CD8-positive, alpha-beta memory T cell (primary cell): ENCODE measurements at places on chromosomes 1 and 21. TPM values are rescaled to one million over a fixed set of nuclear protein-coding genes. Genes with fewer than 3 reads are reported as not detected.

AIRE gene
- total RNA-seq = not detected

- no peaks in the 10 kb centered on the region for H3K36me3 ChIP-seq
- no peaks in the 10 kb centered on the region for H3K27me3 ChIP-seq
- no peak for DNase-seq
- H3K27ac ChIP-seq = no peak overlapping the region
- no peaks in the 10 kb centered on the region for H3K4me1 ChIP-seq
Measured at GRCh38 chr1:164645921-164646320, 86.9 kb downstream of the PBX1 start.

GRCh38 chr1:118918230-118918939, 69.8 kb downstream of the TBX15 start:
- H3K36me3 ChIP-seq = no peaks in the 10 kb centered on the region
- H3K27me3 ChIP-seq = no peaks in the 10 kb centered on the region
- H3K4me1 ChIP-seq = no peaks in the 10 kb centered on the region
- no peak overlapping the region for H3K27ac ChIP-seq
- DNase-seq = no peak
- H3K4me3 ChIP-seq = no peak overlapping the region

- no peaks in the 10 kb centered on the region for H3K36me3 ChIP-seq
- DNase-seq = no peak
- peaks cover 8% of the 10 kb centered on the region for H3K4me1 ChIP-seq
- H3K4me3 ChIP-seq = no peak overlapping the region
- H3K27me3 ChIP-seq = no peaks in the 10 kb centered on the region
Measured at GRCh38 chr1:53686091-53686964, 52.6 kb downstream of the GLIS1 start.

DNA sequence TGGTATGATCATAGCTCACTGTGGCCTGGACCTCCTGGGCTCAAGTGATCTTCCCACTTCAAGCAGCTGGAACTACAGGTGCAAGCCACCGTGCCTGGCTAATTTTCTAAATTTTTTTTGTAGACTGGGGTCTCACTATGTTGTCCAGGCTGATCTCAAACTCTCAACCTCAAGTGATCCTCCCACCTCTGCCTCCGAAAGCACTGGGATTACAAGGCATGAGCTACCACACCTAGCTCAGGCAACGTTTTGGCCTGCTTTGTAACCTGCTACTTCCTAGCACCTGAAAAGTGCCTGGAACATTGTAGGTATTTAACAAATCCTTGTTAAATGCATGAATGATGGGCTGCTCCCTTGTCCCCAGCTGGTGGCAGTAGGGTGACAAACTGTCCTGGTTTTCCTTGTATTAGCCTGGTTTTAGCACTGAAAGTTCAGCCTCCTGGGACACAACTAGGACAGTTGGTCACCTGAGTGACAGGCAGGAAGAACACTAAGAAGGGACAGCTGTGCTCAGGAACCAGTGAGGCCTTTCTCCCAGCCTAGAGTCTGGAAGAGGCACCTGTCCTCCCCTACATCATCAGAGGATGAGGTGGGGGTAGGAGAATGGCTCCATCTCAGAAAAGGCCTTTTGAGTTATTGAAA, 88.5 kb upstream of the CD34 start:
- DNase-seq = no peak
- no peak overlapping the region for H3K4me3 ChIP-seq
- no peak overlapping the region for H3K27ac ChIP-seq
- H3K36me3 ChIP-seq = no peaks in the 10 kb centered on the region
- no peaks in the 10 kb centered on the region for H3K27me3 ChIP-seq
- no peaks in the 10 kb centered on the region for H3K4me1 ChIP-seq

GRCh38 chr1:198113342-198113750, 43.5 kb upstream of the NEK7 start:
- DNase-seq = no peak
- H3K27ac ChIP-seq = no peak overlapping the region
- H3K4me1 ChIP-seq = no peaks in the 10 kb centered on the region
- no peaks in the 10 kb centered on the region for H3K36me3 ChIP-seq
- H3K27me3 ChIP-seq = no peaks in the 10 kb centered on the region
- no peak overlapping the region for H3K4me3 ChIP-seq

DNA sequence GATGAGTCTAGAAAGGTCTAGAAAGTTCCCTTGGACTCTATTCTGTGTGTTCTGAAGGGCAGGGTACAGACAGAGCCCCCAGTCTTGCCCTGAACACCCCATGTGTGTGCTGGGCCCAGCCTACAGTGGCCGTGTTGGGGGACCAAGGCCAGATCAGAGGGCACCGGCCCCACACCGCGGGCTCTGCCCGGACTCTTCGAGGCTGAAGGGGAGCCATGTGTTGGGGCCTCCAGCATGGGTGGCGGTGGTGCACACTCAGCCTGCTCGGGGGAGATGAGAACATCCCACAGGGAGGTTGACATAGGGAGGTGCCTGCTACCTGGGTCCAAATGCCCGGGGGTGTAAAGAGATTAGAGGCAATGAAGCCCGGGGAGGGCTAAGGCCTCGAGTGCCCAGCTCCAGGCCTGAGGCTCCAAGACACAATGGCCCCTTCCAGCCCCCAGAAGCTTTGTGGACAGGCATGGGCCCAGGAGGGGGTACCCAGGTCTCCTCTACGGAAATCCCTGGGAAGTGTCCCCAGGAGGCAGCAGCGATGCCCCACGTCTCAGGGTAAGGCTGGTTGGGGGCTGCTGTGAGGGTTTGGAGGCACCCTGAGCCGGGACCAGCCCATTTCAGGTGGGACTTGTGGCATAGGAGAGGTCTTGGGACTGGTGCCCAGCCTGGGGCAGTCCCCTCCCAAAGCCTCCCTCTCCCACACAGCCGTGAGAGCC, 12.1 kb downstream of the ARHGEF16 start:
- H3K4me1 ChIP-seq = no peaks in the 10 kb centered on the region
- H3K36me3 ChIP-seq = no peaks in the 10 kb centered on the region
- no peak overlapping the region for H3K27ac ChIP-seq

WDR64 gene
- not detected for total RNA-seq

SLC45A1 gene
- total RNA-seq = 0.31 TPM

DNA sequence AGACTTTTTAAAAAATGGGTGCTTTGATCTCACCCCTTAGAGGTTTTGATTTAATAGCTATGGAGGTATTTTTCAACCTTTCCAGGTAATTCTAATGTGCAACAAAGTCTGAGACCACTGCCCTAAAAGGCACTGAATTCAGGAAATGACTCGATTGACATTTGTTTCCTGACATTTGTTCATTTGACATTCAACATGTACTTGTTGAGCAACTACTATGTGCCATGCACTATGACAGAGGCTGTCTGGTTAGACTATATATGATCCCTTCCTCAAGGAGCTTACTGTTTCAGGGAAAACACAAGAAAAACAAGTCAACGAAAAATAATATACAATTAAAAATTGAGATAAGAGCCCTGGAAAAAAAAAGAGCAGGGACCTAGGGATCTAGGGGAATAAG, 25.6 kb upstream of the AVPR1B start:
- H3K36me3 ChIP-seq = no peaks in the 10 kb centered on the region
- H3K4me1 ChIP-seq = no peaks in the 10 kb centered on the region
- H3K27me3 ChIP-seq = peaks cover 8% of the 10 kb centered on the region

- DNase-seq = no peak
- peaks cover 43% of the 10 kb centered on the region for H3K36me3 ChIP-seq
- no peaks in the 10 kb centered on the region for H3K27me3 ChIP-seq
- no peak overlapping the region for H3K4me3 ChIP-seq
Measured at GRCh38 chr21:42521384-42521783, 7.7 kb downstream of the SLC37A1 start.

DNA sequence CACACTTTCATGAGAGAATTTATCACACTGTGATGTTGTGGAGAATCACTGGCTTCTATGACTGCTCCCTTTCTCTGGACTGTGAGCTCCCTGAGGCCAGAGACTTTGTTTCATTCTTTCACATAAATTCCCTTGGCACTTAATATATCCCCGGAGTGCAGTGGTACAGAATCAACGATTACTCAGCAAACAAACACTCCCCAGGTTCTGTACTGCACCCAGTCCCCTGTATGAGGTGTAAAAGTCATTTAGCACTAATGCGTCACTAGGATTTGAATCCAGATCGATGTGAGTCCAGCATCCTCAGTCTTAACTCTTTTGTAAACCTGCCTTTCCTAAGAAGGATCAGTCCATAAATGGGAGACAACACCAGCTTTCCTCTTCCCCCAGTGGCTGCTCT, 6.8 kb upstream of the UTP25 start:
- peaks cover 3% of the 10 kb centered on the region for H3K27me3 ChIP-seq
- no peak overlapping the region for H3K4me3 ChIP-seq
- H3K4me1 ChIP-seq = peaks cover 9% of the 10 kb centered on the region
- no peak for DNase-seq

MYOG gene
- not detected for total RNA-seq

GRCh38 chr1:206859082-206859521, 6.3 kb upstream of the IL20 start:
- peaks cover 9% of the 10 kb centered on the region for H3K4me1 ChIP-seq
- H3K27ac ChIP-seq = no peak overlapping the region
- no peak overlapping the region for H3K4me3 ChIP-seq
- no peaks in the 10 kb centered on the region for H3K36me3 ChIP-seq

DNA sequence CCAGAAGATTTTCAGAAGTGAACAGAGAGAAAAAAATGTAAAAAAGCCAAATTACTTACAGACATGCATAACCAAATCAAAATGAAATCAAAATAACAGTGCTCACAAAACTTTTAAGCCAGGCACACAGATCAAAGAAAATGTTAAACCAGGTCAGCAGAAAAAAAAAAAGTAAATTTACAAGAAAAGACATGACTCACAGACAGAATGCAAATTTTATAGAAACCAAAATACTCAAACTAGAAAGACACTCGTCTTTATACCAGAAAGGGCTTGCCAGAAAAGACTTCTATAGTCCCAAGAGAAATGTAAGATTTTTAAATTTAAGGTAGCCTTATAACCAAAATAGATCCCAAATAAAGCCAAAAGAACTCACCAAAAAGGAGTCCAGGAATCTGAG, 86.5 kb upstream of the COG2 start:
- H3K27ac ChIP-seq = no peak overlapping the region
- no peaks in the 10 kb centered on the region for H3K4me1 ChIP-seq
- no peaks in the 10 kb centered on the region for H3K27me3 ChIP-seq
- no peak overlapping the region for H3K4me3 ChIP-seq

DNA sequence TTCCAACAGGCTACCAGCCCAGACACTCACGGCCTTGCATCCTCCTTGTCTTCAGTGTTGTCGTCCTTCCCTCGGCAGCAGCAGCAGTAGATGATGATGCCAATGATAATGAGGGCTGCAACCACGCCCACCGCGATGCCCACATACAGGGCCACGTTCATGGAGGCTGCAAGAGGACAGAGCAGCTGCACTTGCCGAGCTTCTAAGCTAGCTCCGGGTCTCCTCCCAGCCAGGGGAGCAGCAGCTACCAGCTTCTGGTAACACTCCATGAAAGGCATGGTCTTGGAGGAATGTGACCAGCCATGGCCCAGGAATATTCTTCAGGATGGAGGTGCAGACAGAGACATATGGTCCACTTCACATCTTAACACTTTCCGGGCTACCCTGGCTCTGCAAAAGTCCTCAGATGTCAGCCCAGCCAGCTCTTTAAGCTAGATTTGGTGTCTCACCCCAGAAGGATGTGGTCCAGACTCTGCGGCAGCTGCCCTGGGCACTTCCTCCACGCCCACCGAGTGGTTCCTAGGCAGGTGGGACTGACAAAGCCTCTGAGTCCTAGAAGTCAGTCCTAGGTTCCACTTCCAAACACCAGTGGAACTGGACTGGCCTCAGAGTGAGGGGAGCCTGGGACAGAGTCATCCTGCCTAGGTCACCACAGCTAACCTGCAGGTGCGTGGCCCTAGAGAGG, 35.1 kb downstream of the GPA33 start:
- H3K36me3 ChIP-seq = no peaks in the 10 kb centered on the region
- H3K4me1 ChIP-seq = peaks cover 4% of the 10 kb centered on the region
- H3K27me3 ChIP-seq = no peaks in the 10 kb centered on the region
- H3K4me3 ChIP-seq = no peak overlapping the region
- no peak for DNase-seq
- no peak overlapping the region for H3K27ac ChIP-seq

GRCh38 chr1:183388735-183389134, 29.4 kb downstream of the NMNAT2 start:
- H3K4me3 ChIP-seq = no peak overlapping the region
- no peaks in the 10 kb centered on the region for H3K4me1 ChIP-seq
- H3K27me3 ChIP-seq = no peaks in the 10 kb centered on the region
- H3K36me3 ChIP-seq = no peaks in the 10 kb centered on the region
